NCI-H2081 (cell line): ENCODE measurements at places on chromosomes 1 and 21.

DNA sequence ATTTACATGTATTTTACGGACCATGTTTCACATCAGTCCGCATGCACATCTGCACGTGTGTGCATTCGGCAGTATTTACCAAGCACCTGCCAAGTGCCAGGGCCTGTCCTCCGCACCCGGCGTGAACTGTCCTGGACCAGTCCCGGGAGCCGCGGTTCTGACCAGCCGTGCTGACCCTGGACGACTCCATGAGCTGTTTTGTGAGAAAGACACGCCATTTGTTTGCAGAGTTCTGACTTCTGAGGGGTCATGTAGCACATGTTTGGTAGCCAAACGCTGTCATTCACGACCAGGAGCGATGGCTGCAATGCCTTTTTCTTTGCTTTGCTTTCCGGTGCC is 3.3 kb upstream of the OLIG2 start:
- DNase-seq, result no peak

DNA sequence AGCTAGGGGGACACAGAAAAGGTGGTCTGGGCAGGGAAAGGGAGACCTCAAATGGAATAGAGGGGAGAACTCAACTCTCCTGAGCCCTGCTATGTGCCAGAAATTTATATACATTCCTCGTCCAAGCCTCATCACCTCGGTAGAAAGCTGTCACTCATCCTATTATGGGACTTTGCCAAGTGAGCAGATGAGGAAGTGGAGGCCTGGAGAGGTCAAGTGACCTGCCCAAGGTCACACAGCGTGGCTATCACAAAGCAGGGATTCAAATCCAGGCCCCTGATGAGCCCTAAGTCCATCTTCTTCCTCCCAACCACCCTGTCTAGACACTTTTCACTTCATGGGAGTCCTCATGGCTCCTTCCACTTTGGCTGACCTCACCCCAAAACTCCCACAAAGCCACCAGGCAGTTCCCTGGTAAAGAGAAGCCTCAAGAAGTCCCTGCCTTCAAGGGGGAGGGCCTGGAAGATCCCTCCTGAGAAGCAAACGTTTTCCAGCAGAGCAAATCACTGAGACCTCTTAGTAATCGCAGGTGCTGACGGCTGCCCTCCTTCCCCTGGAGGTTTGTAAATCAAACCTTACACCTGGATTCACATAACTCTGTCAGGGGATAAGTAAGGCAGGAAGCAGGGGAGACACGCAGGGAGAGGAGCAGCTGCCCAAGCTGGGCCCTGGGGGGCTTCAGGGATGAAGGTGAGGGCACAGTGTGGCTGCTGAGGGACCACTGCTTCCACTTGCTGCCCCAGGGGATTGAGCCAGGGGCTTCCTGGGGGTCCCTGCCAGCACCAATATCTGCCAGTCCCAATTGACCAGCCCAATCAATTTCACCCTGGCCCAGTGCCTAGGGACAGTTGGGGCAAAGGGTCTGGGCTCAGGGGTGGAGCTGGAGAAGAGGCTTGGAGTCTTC is 351.2 kb downstream of the MATN1 start:
- DNase-seq, result no peak

DNA sequence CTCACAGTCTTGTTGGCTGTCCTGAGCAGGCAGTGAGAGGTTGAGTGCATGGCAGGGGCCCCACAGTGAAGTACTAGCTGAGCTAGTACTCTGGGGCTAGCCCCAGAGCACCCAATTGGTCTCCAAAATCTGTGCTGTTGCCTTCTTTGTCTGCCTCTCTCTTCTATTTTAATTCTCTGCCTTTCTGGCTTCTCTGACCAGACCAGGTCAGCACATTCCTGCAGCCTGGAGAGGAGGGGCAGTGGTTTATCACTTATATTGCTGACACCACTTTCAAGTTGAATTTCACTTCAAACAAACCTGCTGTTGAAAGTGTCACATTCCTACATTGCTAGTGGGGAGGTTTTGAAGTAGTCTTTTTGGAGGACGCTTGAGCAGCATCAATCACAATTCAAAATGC is 628.7 kb downstream of the PTPRU start:
- no peak for DNase-seq

DNA sequence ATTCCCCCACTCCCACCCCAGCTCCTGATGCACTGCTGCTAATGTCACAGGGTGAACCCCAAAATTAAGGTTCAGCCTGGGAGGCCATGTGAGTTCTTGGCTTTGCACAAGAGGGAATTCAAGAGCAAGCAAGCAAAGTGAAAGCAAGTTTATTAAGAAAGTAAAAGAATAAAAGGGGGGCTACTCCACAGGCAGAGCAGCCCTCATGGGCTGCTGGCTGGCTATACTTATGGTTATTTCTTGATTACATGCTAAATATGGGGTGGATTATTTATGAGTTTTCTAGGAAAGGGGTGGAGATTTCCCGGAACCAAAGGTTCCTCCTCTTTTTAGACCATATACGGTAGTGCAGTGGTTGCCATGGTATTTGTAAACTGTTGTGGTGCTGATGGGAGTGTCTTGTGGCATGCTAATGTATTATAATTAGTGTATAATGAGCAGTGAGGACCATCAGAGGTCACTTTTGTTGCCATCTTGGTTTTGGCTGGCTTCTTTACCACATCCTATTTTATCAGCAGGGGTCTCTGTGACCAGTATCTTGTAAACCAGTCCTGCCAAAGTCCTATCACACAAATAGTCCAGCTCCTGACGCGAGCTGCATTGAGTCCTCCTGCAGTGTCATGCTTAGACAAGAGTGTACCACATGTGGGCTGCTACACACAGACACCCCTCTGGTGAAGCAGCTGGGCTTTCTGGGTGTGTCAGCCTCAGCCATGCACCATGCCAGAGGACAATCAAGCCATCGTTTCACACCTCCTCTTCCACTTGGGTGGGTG is 46.4 kb upstream of the CSF1 start:
- no peak for DNase-seq
